ENCODE measurements at places on chromosomes 1 and 21.

DNA sequence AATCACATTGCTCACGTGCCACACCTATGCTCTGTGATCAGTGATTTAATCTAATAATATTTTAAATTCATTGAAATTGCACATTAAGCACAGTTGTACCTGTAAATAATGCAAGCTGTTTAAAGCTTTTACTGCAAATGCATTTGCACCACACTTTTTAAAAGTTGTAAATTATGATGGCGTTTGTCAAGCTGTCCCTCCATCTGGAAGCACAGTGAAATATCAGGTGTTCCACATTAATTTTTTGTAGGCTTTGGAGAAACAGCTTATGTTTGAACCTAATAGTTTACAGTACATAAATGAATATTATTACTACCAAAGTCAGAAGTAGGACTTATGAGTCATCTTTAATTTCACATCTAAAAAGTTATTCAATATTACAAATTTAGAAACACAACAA, 3.0 kb upstream of the DPYD start:
- no peak for DNase-seq

DNA sequence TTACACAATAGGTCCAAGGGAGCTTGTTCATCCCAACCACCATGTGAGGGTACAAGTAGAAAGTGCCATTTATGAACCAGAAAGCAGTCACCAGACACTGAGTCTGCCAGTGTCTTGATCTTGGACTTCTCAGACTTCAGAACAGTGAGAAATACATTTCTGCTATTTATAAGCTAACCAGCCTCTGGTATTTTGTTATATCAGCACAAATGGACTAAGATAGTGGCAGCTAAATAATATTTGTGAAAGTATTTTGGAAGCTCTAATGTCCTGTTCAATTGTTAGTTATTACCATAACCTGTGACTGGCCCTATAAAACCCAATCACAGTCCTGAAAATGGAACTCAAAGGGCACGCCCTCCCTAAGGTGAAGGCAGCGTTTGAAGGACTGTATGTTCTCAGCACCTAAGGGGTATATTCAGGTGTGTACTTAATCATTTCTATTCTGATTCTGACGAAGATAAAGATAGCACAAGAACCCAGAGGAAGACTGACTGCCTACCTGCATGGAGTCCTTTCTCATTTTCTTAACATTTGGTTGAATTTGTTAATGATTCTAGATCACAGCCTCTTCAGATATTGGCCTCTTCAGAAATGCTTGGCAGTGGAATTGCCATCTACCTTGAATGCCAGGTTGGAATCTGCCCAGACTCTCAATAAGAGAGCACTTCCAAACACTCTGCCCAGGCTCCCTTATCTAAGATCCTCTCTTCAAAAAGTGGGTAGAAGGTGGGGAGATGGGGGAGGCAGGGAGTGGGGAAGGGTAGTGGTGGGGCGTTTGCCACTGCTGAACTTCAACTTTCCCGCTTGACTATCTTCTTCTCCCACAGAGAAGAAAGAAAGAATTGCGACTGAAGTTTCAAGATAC, 104.0 kb upstream of the PPP2R5A start:
- no peak for DNase-seq

DNA sequence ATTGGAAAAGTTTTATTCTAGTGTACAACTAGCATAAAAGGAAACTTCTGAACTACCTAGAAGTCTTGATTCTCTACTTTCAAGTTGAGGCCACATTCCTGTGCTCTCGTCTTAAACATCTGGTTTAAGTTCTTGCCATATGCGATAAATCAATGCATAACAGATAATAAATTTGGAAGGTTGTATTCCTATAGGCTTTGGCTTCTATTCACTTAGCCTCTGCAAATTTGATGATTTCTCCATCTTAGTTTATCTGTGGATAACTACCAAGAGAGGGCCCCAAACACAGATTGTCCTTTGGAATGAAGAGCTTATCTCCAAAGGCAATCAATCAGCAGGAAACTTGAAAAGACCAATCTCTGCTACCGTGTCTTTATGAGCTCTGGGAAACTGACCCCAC, 11.7 kb upstream of the RNF2 start:
- no peak for DNase-seq

GRCh38 chr1:169680377-169681019, 30.9 kb downstream of the SELL start:
- peak; percentile 56 for DNase-seq

DNA sequence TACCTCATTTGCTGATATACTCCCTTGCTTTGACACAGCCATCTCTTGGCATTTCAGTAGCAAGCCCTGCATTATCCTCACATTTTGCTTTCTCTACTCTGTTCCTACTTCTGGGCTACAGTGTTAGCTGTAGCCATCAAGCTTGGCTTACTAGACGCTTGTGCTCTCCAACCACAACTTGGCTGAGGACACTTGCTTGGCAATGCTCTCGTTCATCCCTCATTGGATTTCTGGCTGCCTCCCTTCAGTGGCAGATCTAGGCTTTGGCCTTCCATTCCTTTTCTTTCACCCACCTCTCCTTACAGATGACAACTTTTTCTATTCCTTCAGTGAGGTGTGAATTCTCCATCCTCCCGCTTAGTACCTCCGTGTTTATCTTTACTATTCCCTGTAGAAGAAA, 428.7 kb upstream of the LRRC7 start:
- no peak for DNase-seq
